ENCODE measurements at places on chromosomes 1 and 21.

GRCh38 chr1:28822799-28823198 is 10.8 kb downstream of the OPRD1 start:
- DNase-seq: no peak

DNA sequence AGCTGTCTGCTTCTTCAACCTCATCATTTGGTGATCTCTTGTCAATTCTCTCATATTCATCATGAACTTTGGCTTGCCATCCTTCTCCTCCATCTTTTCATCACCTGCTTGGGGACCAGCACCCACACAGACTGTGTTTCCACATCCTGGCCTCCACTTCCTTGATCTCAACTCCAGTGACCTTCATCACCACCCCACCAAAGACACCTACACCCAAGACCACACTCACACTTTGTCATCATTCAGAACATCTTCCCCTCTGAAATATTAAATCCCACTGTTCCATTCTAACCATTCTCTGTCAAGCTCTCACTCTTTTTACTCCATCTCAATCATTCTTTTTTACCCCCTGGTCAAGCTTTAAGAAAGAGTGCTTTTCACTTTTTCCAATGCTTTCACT is 115.5 kb upstream of the VAV3 start:
- no peak for DNase-seq

- DNase-seq: no peak
Observed at GRCh38 chr1:157135646-157136045, 2.5 kb downstream of the ETV3 start.

DNA sequence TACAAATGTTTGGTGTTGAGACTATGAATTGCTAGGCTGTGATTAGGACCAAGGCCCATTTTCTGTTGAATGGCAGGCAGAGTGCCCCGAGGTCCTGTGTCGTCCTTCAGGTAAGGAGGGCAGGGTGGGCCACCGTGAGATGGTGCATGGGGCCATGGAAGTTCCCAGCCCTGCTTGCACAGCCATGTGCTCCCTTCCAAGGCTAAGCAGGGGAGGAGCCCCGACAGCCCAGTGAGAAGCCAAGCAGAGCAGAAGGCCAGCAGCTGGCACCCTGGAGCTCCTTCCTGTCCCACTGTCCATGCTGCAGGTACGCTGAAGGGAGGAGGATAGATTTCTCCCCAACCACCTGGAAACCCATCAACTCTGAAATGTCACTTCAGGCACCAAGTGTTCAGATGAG is 8.2 kb upstream of the NUAK2 start:
- no peak for DNase-seq

DNA sequence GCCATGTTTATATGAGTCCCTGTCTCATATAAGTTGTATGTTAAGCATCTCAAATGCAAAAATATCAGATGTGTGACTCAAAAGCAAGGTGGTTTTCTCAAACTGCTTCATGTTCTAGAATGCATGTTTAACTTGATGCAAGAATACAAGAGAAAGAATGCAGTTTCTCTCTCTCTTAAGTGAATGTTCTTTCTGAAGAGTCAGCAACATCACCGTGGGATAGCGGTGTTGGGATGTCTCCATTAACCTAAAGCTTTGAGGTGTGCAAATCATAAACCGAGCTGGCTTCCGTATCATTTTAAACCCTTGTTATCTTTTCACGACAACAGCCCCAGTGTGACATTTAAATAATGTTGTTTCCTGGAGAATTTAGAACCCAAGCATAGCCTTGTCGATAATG is 48.4 kb upstream of the TARBP1 start:
- no peak for DNase-seq

GRCh38 chr1:3277623-3278022 is 176.8 kb upstream of the ARHGEF16 start:
- no peak for DNase-seq

GRCh38 chr21:39484711-39485276 is 33.0 kb downstream of the SH3BGR start:
- DNase-seq: no peak

DNA sequence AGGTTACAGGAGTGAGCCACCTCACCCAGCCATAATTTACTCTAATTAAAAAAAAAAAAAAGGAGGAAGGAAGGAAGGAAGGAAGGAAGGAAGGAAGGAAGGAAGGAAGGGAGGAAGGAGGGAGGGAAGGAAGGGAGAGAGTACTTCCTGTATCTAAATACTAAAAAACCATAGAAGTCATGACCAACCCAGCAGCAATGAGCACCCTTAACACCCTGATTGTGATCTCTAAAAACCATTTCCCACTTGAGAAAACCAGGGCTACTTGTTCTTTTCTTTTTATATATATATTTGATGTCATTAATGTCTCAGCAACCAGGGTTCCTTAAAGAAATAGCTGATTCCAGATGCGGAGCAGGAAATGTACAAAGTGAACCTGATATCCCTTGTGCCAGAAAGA is 31.2 kb downstream of the ARID4B start:
- no peak for DNase-seq

DNA sequence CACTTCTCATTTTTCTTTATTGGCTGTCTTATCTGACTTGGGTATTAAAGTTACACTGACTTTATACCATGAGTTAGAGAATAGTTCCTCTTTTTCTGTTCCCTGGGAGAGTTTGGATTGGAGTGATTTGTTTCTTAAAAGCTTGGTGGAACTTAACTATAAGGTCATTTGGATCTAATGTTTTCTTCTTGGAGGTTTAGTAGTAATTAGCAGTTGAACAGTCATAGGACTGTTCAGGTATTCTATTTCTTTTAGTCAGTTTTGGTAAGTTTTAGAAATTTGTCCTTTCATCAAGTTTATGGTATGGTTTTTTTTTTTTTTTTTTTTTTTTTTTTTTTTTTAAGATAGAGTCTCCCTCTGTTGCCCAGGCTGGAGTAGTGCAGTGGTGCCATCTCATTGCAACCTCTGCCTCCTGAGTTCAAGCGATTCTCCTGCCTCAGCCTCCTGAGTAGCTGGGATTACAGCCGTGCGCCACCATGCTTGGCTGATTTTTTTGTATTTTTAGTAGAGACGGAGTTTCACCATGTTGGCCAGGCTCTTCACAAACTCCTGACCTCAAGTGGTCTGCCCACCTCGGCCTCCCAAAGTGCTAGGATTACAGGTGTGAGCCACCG is 6.3 kb downstream of the TTC3 start:
- no peak for DNase-seq

GRCh38 chr1:191865479-191865878 is 292.8 kb upstream of the RGS18 start:
- no peak for DNase-seq

- DNase-seq: no peak
Observed at GRCh38 chr21:35525443-35525842, 476.3 kb upstream of the RUNX1 start.

DNA sequence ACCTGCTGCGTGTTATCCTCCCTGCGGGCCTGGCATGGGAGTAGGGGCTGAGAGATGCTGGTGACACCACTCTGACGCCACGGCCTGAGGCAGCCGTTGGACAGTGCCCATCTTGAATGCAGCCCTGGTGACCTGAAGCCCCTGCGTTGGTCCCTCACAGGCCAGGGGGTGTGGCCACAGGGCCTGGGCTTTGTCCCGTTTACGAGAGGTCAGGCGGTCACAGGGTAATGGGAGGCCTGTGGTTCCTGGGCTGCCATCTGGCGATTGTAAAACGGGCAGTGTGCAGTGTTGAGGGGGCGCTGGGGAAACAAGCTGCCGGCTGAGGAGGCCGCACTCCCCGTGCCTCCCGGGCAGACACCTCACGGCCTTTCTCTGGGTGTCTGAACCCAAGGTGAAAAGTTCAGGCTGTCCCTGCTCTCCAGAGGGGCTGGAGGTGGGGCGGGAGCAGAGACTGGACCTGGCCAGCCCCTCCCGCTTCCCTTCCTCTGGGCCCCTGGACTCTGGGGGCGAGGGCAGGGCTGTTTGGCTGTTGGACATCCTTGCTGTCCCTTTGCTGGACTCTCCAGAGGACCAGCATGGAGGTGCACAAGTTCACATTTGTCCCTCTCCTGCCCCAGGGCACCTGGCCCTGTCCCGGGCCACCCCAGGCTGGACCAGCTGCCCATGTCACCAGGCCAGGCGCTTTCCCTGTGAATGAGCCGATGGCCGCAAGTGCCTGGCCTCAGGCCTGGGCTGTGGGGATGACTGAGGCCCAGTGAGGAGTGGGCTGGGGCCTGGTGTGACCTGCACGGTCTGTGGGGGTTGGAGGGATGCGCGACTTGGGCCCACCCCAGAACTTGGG is 42.4 kb downstream of the SKI start:
- DNase-seq: no peak

DNA sequence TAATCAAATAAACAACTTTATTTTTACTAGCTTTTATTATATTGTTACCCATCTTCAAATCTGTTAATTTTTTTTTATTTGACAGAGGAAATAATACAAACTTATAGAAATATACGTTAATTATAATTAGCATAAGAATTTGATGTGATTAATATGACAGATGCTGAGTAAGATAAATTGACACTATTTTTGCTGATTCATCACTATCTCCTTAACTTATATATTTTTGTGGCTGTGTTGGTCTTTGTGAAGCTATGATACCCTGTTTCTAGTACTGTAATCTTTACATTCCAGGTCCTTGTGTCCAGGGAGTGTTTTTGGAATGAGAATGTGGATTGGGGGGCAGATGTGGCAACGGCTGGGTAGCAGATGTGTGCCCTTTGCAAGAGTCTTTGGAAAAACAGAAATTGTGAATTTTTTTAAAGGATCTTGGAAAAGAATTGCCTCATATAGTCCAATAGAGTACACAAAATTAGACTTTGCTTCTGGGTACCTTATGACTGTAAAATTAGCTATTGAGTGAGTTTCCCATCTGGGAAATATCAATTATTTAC is 102.6 kb downstream of the KCNK2 start:
- DNase-seq: no peak

DNA sequence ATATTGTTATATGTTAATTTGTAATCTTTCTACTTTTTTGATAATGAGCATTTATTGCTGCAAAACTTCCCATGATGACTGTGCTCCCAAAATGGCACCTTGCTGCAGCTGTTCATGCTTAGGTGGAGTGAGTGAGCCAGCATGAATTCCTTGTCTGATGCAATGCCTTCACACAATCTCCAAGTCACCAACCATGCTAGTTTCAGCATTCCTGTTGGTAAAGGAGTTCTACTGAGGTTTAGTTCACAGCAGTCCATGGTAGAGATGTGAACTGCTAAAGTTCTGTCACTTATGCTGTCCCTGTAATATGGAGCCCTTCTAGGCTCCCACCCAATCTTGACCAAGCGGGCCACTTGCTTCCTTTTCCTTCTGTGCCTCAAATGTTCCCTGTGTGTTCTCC is 26.2 kb upstream of the PRKACB start:
- DNase-seq: no peak

DNA sequence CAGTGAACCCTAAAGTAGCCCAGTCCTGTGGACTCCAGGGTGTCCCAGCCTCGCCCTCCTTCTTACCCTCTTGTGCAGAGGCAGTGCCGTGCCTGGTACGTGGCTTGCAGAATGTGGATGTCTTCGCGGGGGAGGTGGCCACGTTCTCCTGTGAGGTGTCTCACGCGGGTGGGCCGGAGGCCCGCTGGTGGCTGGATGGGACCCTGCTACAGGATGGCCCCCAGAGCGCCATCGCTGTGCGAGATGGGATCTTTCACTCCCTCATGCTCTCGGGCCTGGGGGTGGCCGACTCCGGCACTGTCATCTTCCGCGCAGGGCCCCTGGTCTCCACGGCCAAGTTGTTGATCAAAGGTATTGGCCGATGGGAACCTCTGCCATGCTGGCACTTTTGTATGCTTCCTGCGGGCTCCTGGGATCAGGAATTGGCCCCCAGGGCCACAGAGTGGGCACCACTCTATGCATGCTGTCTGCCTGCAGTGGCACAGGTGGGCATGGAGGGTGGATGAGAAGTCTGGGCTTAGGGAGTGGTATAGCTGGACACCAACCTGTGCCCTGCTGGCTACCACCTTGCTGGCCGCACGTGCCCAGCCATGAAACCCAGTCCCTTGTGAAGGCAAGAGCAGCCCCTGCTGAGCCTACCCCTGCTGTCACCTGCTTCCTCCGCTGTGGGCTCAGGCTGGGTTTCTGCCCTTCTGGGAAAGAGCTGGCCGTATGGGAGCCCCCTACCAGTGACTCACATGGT is 92.9 kb downstream of the TRIM11 start:
- DNase-seq: no peak

- no peak for DNase-seq
Observed at GRCh38 chr1:183567584-183567983, 22.7 kb downstream of the NCF2 start.

GRCh38 chr1:65319754-65320153 is 10.4 kb downstream of the DNAJC6 start:
- DNase-seq: no peak
